ENCODE measurements at places on chromosomes 12 and 14.

DNA sequence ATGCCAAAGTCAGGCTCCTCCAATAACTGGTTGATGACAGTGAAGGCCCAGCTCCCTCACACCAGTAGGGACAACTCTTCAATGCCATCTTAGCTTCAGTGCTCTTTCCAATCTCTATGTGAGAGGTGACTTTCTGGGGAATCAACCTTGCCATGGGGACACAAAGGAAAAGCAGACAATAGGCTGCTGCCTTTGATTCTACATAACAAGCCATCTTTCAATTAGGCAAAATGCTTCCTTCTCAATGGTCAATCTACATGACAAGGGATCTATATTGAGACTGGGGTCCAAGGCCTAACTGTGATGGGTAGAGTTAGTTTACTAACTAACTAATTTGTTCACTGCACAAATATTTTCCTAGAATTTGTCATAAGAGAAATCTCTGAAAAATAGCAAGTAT is 1417.5 kb upstream of the SEL1L start:
- DNase-seq, result no peak

DNA sequence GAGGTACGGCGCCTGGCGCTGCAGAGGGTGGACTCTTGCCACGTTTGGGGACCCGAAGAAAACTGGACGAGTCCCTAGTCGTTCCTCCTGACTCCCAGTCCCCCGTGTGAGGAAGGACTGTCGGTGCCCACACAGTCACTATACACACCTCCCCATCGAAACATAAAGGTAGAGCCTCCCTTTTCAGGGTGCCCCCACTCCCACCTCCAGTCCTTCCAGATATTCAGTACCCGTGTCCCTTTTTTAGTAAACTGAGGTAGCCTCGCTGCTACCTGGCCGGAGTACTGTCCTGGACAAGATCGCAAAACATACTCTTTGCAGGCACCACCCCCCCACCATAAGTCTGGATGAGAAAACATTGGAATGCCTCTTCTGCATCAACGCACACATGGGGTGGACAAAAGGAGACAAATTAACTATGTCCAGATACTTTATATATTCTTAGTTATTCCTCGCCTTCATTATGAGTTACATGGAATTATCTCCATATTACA is 610 bp upstream of the KMT2D start:
- no peak for DNase-seq

DNA sequence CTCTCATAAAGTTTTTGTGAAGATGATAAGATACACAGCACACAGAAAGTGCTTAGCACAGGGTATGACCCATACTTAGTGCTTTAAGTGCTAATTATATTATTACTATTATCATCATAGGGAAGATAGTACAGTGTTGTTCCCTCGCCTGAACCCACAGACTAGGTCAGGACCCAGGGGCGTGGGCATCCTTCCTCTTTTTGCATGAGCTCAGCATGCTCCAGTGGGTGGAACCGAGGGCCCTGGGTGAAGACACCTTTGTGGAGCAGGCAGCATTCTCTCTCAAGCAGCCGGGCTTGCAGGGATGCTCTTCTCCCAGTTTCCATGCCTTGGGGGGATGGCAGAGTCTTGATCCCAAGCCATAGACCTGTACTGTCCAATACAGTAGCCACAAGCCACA is 34.8 kb downstream of the CRACR2A start:
- no peak for DNase-seq

DNA sequence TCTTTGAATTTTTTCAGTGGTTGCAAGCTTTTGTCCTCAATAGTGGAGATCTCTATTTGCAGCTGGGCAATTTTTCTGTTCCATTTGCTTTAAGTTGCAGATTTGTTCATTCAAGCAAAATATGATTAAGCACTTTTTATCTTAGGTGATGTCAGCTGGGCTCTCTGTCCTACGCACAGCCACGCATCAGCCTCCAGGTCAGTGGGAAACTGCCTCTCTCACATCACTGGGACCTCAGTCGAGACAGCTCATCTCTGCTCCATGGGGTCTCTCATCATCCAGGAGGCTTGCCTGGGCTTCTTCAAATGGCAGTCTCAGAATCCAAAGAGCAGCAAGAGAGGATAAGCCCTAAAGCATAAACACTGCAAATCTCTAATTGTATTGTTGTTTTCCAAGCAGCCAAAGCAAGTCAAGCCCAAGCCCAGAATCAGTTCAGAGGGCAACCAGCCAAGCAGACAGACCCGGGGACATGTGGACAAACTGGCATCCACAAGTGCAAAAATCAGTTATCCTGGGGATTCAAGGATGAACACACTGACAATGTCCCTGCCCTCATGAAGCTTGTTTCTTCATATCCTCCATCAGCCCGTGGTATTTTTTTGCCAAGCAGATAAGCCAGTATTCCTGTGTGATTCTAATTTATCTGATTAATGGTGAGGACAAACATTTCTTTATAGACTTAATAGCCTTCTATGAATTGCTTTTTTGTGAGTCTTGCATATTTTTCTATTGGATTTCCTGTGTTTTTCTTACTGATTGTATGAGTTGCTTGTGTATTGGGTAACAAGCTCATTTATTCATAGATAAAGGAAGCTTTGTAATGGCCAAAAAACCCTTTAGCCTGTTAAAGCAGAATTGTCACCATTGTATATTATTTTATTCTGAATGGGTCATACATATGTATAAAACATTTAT is 262.5 kb downstream of the GXYLT1 start:
- no peak for DNase-seq

DNA sequence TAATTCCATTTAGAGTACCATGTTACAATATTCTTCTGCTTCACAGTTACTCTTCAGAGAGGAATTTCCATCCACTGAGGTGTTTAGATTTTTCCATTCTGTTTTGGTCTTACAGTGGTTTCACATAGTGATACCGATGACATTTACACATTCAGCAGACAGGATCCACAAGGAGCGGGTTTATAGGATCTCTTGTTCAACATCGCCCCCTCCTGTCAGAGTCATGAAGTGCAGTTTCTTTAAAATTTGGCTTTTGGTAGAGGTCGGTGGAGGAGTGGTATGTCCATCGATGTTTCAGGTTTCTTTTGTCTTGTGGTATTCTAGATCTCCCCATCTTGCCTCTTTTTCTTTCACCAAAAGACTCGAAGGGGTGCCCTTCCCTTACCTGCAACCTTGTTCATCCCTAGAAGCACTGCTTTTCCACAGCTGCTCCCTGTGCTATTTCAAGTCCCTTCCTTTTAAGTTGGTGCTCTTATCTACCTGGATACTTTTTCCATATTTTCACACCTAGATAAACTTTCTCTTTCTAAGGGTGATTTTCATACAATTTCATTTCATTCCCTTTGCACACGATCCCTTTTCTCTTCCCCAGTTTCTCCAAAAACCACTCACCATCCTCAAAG is 181.3 kb downstream of the ITPR2 start:
- DNase-seq, result no peak

DNA sequence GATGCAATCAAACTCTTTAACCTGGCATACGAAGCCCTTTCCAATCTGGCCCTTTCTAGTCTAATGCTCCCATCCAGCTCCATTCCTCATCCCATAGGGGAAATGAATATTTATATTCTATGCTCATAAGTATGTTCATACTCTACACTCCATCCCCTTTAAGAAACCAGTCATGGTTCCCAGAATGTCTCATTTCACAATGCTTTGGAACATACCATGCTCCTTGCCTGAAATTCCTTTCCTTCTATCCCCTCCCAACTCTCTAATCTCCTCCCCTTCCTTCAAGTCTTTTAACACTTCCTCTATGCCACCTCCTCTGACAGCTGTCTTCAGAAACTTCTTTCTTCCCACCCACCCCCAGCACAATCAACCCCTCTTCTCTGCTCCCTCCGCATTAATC is 207.0 kb upstream of the CAND1 start:
- no peak for DNase-seq

DNA sequence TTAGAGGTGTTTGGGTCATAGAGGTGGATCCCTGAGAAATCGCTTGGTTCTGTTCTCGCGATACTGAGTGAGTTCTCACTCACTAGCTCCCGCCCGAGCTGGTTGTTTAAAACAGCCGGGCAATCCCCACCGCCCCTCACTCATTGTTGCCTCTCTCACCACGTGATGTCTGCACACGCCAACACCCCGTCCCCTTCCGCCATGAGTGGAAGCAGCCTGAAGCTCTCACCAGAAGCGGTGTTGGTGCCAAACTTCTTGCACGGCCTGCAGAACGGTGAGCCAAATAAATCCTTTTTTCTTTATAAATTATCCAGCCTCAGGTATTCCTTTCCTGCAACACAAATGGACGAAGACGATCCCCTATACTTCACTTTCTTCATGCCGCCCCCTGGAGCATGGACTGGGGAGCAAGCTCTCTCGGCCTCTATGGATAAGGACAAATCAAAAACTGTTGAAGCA is 45.4 kb upstream of the CCND2 start:
- DNase-seq, result no peak

DNA sequence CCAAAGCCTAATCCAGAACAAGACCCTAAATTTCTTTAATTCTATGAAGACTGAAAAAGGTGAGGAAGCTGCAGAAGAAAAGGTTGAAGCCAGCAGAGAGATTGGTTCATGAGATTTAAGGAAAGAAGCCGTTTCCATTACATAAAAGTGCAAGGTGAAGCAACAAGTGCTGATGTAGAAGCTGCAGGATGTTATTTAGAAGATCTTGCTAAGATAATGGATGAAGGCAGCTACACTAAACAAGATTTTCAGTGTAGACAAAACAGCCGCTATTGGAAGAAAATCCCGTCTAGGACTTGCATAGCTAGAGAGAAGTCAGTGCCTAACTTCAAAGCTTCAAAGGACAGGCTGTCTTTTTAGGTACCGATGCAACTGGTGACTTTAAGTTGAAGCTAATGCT is 65.4 kb upstream of the AMIGO2 start:
- DNase-seq, result no peak

DNA sequence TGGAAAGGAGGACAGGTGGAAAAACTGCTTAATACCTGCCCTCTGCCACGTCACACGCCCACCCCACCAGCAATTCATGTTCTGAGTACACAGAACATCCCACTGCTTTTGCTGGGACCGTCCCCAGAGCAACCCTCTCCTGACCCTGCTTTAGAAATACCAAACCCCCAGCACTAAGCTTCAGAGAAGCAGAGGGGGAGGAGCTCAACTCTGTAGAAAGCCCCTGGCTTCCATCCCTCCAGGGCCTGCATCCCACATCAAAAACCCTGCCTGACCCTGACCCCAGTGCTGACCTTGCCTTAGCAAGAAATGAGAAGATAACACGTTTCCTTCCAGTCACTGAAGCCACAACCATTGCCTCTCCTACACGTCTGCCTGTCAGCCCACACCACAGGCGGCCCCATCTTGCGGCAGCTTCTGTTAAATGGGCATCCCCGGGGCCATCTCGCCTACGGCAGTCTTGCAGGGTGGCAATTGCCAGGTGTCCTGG is 19.7 kb downstream of the VDR start:
- DNase-seq, result peak; percentile 76

DNA sequence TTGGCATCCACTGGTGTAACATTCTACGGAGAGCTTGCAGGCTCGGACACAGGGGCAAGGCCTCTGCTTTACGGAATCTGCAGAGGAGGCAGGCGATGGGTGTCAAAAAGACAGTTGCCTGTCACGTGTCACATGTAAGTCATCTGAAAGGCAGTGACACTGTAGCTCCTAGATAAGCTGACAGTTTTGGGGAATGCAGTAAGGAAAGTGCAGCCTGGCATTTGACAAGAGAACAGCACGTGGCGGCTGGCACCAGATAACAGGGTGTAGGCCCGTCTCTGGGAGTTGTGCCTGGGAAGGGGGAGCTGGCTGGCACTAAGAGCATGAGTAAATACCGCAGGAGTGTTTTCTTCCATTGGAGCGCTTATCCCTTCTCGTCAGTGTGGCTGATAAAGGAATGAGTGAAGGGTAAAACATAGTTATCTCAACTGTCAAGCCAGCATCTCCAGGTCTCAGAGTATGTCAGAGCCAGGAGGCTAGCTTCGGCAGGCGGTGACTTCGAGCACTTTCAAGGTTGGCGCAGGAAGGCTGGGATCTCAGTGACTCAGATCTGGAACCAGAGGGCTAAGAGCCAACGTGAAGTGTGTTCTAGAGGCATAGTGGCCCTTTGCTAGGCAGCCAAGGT is 26.1 kb downstream of the ADCK1 start:
- no peak for DNase-seq

GRCh38 chr12:5096241-5096924 is 52.7 kb downstream of the KCNA5 start:
- DNase-seq, result no peak
